ENCODE measurements at places on chromosomes 12 and 14.

DNA sequence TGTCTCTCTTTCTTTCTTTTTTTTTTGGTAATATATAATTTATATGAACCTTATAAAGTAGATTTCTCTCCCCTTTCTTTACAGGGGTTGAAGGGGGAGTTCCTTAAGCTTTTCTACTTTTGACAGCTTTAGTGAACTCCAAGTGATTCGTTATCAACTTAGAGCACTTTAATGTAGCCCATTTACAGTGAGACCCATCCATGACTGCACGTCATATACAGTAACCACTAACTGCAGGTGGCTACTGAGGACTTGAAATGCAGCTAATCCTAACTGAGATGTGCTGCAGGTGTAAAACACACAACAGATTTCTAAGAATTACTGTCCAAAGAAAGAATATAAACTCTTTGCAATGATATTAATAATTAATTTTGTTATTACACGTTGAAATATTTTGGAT is 582 bp downstream of the LRRIQ1 start:
- peak; percentile 17 for DNase-seq

GRCh38 chr14:96126339-96126782 is 78.3 kb upstream of the BDKRB2 start:
- no peak for DNase-seq

DNA sequence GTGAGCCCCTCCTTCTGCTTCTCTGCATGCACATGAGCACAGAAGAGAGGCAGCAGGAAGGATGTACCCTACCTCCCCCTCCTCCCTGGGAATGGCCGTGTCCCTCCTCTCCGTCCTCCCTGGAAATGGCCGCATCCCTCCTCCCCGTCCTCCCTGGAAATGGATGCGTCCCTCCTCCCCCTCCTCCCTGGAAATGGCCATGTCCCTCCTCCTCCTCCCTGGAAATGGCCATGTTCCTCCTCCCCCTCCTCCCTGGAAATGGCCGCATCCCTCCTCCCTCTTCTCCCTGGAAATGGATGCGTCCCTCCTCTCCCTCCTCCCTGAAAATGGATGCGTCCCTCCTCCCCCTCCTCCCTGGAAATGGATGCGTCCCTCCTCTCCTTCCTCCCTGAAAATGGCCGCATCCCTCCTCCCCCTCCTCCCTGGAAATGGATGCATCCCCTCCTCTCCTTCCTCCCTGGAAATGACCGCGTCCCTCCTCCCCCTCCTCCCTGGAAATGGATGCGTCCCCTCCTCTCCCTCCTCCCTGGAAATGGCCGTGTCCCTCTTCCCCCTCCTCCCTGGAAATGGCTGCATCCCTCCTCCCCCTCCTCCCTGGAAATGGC is 428.6 kb downstream of the AACS start:
- DNase-seq: no peak

- DNase-seq: no peak
Measured at GRCh38 chr14:20667957-20668356, 16.4 kb upstream of the RNASE4 start.

GRCh38 chr12:47819138-47819895 is 386 bp downstream of the HDAC7 start:
- no peak for DNase-seq

- DNase-seq: no peak
Measured at GRCh38 chr14:33686856-33687255, 264.0 kb downstream of the EGLN3 start.

- no peak for DNase-seq
Measured at GRCh38 chr14:87497301-87497700, 495.7 kb downstream of the GALC start.

- no peak for DNase-seq
Measured at GRCh38 chr12:77102691-77103090, 37.3 kb upstream of the E2F7 start.
